ENCODE measurements at places on chromosomes 12 and 14.

DNA sequence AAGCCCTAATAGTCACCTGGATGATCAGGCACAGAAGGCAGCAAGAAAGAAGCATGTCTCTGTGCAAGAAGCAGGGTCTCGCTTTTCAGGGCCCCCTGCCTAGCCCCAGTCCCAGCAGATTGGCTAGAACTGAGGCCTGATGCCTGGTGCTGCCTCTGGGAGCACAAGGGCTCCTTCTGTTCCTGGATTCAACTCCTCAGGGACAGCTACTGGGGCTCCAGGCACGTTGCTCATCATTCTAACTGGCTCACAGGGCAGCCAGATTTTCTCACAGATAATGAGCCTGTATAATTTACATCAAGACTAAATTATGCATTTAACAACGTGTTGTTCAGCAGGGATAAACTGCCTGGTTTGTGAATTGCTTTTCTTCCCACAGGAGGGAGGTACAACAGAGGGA is 106.5 kb upstream of the PLXNC1 start:
- DNase-seq, result no peak

GRCh38 chr14:31945074-31945613 is 132.0 kb upstream of the ARHGAP5 start:
- DNase-seq, result no peak

DNA sequence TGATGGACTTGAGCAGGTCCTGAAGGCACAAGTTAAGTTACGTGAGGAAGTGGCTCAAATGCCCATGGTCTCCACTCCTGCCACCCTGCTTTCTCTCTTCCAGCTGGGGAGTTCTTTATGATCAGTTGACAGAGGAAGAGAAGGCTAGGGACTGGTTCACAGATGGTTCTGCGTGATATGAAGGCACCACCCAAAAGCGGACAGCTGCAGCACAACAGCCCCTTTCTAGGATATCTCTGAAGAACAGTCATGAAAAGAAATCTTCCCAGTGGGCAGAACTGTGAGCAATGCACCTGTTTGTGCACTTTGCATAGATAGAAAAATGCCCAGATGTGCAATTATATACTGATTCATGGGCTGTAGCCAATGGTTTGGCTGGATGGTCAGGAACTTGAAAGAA is 162.4 kb upstream of the FSCB start:
- DNase-seq, result no peak

GRCh38 chr14:69317102-69317755 is 57.3 kb downstream of the GALNT16 start:
- DNase-seq, result no peak

DNA sequence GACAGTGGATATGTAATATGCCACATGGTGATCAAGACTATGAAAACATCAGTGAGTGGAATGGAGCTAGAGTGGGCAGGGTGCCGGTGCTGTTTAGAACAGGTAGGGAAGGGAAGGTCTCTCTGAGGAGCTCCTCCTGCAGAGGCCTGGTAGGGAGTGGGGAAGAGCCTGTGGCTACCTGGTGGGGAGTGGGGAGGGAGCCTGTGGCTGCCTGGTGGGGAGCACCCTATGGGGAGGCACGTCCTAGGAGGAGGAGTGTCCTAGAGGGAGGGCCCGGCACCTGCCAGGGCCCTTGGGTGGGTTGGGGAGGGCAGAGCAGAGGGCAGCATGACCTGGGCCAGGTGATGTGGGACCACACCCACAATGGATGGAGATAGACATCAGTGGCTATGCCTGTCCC is 122.6 kb downstream of the ADGRD1 start:
- DNase-seq, result no peak

DNA sequence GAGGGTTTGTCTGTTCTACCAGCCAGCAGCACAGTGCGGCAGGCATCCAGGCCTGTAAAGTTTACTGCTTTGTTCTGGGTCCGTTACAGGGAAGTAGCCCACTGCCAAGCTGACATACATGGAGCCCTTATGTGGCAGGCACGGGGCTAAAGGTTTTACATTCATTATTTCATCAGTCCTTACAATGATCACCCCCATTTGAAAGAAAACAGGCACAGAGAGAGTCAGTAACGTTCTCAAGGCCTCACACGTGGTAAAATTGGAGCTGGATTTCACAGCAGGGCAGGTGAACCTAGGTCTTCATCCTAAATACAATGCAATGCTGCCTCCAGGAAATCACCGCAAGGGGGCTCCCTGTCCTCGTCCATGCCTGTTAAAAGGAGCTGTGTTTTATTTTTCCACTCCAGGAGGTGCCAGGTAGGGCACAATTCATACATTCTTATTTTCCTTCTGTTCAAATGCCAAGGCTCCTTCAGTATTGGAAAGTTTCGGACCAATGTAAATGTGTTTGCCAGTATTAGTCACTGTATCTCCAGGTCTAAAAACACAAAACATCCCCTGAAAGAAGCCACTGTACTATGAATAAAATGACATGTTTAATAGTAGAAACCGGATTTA is 172.2 kb upstream of the GZMB start:
- DNase-seq, result no peak

DNA sequence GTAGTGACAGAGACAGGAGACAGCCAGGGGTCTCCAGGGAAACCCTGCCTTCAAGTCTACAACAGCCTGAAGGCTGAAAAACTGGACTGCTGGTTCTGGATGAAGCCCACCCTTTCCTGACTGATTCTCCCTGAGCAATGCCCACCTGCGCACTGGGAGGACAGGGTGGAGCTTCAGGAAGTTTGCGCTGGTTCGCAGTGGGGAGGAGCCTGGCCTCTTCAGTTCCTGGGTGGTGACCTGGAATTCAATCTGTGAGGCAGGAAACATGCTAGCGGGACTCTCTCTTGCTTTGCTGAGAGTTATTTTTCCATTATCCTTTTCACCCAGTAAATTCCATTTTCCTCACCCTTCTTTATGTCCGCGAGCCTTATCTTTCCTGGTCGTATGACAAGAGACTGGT is 600.8 kb downstream of the TRHDE start:
- no peak for DNase-seq

GRCh38 chr14:103872481-103873113 is 25.2 kb upstream of the PPP1R13B start:
- no peak for DNase-seq

DNA sequence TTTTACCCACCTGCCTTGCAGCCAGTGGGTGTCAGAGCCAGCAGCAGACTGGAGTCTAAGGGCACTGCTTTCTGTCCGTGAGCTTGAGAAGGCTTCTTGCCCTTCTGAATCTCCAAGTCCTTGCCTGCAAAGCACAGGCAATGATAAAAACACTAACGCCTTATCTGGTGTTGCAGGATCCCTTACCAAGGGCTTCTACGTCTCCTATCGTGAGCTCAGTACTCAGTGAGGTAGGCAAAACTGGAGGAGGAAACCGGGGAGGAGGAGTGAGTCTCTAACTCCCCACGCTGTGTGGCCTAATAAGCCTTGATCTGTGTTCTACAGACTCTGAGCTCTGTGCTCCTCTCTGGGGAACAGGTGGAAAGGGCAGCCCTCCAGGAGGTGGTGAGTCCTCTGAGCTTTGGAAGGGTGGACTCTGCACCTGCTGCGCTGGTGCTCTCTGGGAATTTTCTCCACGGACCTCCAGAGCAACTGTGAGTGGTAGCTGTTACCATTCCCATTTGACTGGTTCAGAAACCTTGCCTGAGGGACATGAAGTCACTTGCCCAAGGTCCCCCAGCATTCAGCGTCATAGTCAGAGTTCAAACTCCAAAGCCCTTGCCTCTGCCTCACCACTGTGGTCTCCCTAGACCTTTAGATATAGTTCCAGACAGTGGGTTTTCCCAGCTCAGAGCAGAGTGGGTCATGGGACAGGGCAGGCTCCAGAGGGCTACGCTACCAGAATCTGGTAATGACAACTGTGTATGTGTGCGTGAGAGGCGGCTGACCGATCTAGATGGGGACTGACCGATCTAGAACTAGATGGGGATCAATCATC is 7.0 kb upstream of the MARK3 start:
- DNase-seq, result no peak
